ENCODE measurements at places on chromosomes 2 and 18.

DNA sequence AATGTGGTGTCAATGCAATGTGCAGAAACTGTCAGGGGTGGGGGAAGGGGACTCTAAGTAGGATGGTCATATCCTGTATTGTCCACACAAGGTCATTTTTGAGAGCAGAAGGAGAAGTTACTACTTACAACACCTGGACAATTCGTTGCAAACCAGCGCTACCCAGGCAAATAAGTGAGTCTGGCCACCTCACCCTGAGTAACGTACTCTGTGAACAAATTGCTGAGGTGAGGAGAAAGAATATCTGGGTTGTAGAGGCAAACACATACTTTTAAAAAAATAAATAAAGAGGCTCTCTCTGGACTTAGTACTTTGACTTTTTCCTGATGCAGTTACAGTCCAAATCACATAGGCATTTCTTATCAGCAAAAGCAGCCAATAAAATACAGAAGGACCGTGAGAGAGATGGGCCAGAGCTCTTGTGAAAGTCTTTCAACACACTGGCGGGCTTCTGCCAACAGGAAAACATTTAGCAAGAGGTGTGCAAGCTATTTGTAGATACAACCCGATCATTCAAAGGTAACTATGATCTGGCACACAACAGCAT lies 268.2 kb upstream of the ID2 start:
- peak; percentile 31 for DNase-seq

DNA sequence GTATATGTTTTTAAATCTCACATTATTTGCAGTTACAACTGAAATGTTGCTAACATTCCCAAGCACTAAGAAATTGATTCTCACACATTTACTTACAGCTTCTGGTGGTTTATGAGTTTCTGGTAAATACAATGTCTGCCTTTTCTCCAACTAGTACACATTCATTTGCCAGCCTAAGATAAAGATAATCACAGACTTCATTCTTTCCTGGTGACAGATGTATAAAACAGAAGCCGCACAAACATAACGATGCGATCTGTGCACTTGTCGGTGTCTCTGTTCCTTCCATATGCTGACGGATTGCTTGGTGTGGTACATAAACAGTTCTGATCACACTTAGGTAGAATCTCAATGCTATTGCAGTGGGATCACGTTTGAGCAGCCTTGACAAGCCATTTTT lies 100.4 kb upstream of the DDX18 start:
- DNase-seq = no peak

DNA sequence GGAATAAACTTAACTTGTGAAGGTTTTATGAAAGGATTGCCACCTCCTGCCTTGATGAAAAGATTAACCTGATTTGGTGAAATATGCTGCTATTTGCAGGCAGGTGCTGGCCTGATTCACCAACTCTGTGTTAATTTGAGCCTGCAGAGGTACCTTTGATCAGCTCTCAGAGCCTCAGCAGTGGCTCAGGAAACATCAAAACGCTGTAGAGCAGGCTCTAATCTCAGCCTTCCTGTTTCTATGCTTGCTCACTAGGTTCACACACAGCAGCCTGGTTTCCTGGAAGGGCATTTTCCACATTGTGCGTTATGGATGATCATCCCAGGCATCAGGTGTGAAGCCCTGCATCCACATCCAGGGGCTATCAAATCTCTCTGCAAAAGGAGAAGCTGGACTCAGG lies 16.9 kb downstream of the TGIF1 start:
- no peak for DNase-seq

DNA sequence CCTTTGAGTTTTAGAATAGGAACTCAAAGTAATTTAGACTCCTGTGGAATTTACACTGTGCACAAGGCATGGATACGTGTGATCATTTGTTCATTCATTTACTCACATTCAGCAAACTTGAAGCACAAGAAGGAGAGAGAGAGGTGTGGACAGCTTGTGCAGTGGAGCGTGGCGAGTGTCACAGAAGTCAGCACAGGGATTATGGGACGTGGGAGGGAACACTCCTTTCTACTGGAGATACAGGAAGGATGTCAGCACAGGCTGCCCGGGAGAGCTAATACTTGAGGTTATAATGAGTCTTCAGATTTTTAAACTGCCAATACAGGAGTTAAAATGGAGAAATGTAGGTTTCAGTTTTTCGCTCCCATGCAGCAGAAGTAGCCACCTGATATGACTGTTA lies 7.0 kb downstream of the FAM228A start:
- DNase-seq = no peak

DNA sequence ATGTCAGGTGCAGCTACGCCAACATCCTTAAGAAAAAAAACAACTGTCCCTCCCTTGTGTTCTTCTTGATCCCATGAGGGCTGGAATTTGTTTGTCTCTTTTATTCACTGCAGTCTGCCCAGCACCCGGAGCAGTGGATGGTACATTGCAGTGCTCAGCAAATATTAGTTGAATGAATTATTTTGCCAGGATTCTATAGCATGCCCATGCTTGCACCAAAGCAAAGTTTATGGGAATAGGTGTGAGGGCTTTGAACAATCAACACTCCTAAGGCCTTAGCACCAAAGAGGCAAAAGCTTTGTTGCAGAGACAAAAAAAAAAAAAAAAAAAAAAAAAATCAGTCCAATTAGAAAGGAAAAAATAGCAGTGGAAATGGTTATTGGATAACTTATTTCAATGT lies 28.7 kb upstream of the DCC start:
- DNase-seq = no peak

DNA sequence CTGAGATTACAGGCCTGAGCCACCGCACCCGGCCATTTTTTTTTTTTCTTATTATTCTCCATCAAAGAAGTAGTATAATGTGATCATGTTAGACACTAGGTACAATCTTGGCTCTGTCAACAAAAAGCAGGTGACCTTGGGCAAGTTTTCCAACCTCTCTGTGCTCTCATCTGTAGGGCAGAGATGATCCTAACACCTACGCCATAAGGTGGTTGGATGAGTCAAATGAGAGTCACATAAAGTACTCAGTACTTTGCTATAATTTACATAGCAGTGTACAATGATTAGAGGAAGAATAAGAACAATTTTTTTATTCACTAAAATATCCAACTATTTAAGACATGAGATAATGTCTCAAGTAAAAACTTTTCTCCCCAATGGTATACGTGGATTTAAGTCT lies 128.6 kb downstream of the TGIF1 start:
- DNase-seq = no peak

GRCh38 chr18:32595832-32596231 lies 125.2 kb upstream of the GAREM1 start:
- DNase-seq = no peak

GRCh38 chr2:105517814-105518705 lies 119.2 kb upstream of the FHL2 start:
- DNase-seq = no peak

- no peak for DNase-seq
Observed at GRCh38 chr2:203361922-203362321, 33.7 kb downstream of the ABI2 start.

Measured in HT-29 (cell line).